ENCODE measurements at places on chromosomes 4 and X.

GRCh38 chrX:10725071-10725470 lies 104.7 kb upstream of the MID1 start:
- no peak for DNase-seq

- DNase-seq: no peak
Observed at GRCh38 chr4:6580353-6580752, 5.4 kb downstream of the MAN2B2 start.

- DNase-seq: peak; percentile 81
Observed at GRCh38 chr4:78775303-78776078, 659 bp upstream of the BMP2K start.

DNA sequence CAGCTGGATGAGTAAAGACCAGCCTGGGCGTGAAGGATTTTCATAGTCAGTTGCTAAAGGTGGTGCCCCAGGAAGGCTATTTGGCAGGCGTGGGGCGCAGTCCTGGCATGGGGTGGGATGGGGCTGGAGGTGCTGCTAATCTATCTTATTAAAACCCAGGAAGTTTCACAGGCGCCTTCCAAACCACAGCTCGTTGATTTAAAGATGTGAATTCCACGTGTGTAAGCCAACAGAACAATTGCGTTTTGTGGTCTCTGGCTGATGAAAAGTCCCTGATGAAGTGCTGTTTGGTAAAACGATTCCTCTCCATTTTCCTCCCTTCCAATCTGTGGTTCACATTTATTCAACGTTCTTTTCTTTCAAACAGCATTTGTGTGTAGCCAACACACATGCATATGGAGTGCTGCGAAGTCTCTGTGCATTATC lies 105.0 kb downstream of the TBL1X start:
- no peak for DNase-seq

GRCh38 chrX:87572901-87573300 lies 55.3 kb downstream of the KLHL4 start:
- DNase-seq: no peak

DNA sequence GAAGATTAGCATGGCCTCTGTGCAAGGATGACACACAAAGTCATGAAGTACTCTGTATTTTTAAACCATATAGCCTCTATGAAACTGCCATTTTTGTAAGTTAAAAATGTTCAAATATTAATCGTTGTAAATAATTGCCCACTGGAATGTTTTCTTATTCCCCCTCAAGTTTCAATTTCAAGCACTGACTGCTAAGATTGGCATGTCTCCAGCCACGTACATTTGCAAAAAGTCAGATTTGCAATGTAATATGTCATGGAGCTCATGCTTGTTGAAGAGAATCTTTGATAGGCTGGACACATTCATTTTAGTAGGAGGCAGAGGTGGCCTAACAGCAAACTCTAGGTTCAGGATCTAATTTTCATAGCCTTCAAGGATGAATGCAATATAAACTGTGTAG lies 124.7 kb downstream of the CBR4 start:
- DNase-seq: no peak

GRCh38 chr4:185307136-185307950 lies 88.4 kb downstream of the LRP2BP start:
- DNase-seq: no peak

DNA sequence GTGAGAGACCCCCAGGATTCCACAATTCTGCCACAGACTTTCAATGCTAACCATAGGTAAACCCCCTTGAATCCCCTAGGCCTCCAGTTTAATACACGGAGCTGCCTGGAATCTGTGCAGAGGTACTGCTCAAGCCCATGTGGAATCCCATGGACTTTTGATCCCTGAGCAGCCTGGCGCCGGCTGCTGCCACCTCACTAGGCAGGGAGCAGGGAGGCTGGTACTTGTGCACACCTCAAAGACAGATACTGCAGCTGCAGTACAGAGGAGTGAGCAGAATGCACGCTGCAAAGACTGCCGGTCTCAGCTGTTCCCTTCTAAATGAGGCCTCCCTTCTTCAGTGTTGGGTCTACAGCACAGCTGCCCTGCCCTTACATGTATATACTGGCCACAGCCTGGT lies 79.4 kb downstream of the RPS6KA6 start:
- DNase-seq: no peak

- no peak for DNase-seq
Observed at GRCh38 chr4:88831031-88831430, 133.4 kb upstream of the NAP1L5 start.

DNA sequence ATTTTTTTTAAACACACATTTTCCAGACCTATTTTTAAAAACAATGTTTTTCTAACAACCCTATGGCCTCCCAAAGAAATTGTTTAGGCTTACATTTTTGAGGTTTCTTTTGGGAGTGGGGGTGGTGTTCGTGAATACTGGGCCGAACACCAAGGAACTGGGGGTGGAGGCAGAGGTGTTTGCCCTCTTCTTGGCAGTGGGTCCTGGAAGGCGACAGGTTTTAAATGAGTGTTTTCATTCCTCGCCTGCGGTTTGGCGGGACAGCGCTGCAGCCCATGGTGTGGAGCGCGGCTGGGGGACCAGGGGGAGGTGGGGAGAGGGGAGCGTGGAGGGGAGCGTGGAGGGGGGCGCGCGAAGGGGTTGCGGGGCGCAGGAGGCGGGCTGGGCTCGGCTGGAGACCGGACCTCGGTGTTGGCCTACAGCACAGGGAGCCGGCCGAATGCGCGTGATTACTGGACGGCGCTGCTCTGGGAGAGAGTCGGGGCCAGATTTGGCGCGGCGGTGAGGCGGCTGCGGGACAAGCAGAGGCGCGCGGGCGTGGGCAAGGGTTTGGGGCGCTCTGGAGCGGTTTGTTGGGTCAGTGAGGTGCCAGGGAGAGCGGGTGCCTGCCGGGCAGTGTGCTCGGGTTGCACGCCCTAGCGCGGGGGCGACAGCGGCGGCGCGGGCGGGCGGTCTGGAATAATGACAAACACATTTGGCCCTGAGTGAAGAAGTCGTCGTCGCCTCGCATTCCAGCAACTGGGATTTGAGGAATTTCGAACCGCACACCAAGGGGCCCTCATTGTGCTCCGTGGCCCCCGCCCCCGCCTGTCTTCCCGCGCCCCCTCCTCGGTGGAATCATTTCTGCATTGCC lies 764 bp downstream of the PDGFRA start:
- no peak for DNase-seq

DNA sequence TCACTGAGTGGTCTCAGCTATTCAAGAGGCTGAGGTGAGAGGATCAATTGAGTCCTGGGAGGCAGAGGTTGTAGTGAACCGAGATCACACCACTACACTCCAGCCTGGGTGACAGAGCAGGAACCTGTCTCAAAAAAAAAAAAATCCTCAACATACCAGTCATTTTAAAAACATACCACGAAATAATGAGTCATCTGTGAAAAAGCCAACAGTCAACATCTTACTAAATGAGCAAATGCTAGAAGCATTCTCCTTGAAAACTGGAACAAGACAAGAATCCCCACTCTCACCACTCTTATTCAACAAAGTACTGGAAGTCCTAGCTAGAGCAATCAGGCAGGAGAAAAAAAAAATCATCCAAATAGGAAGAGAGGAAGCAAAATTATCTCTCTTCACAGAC lies 104.0 kb upstream of the ARHGEF9 start:
- DNase-seq: no peak

DNA sequence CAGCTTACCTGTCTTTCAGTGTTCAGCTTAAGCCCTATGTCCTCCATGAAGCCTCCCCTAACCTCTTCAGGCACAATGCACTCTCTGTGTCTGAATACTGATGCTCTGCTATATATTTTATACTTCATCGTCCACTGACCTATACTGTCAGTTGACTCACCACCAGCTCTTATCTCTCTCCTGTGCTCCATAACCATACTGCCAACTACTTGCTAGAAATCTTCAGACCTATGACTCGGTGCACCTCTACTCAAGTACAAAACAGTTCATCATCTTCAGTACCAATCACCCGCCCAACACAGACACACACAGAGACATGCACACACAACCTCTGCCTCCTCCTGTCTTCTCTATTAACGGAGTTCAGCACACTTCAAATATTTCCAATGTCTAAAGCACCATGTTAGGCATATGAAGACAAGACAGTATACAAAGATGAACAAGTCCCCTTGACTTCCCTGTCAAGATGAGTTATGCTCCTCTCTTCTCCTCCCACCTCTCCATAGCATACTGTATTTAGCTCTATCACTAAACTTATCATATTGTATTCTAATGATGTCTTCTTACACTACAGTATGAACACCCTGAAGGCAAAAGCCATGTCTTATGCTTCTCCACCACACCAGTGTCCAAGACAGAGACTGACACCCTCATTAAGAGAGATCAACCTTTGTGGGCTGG lies 42.5 kb downstream of the ARHGEF6 start:
- DNase-seq: no peak

DNA sequence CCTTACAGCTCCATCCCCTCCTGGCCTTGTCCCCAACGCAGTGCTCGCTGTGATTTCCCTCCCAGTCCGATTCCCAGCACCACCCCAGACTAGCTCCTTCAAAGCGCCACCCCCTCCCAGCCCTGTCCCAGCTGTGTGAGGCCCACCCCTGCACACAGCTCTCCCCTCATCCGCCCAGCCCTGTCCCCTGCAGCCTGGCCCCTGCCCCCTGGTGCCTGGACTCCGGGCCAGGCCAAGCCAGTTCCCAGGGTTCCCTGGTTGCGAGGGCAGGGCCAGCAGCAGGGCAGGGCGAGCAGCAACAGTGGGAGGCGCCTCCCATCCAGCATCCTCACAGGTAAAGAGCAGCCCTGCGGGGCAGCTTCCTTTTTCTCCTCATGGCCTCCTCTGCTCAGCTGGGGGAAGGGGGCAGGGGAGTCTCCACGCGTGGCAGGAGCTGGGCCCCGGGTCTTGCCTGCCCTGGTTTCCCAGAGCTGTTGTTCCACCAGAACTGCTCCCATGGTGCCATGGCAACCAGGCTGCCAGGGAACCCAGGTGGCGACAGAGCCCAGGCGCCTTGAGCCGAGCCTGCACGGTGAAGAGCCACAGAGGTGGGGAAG lies 24.8 kb downstream of the IQSEC2 start:
- no peak for DNase-seq

DNA sequence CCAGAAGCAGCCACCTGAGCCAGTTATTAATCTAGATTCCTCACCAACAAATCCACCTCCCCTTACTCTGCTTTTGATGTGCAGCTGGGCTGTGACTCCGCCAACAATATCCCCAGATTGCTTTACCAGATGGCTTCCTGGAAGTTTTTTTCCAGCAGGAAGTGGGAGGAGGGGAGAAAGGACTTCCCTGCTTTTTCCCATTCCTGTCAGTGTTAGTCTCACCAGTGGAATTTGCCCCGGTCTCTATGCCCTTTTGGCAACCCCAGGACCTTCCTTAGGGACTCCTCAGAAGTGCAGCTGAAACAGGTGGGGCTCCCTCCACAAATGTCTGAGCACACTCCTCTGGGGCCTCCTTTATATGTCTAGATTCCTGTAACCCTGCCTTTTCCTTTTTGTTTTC lies 465.2 kb upstream of the IGFBP7 start:
- no peak for DNase-seq

- no peak for DNase-seq
Observed at GRCh38 chr4:62144431-62144830, 944.3 kb downstream of the ADGRL3 start.

- no peak for DNase-seq
Observed at GRCh38 chr4:99165978-99166377, 21.9 kb upstream of the ADH4 start.

GRCh38 chrX:86148024-86148511 lies at the start of gene DACH2:
TSS of gene DACH2 (plus strand) at chrX:86148451.
- no peak for DNase-seq

- no peak for DNase-seq
Observed at GRCh38 chr4:16684097-16684496, 214.3 kb downstream of the LDB2 start.

GRCh38 chrX:19852014-19853005 lies 35.1 kb downstream of the SH3KBP1 start:
- no peak for DNase-seq

DNA sequence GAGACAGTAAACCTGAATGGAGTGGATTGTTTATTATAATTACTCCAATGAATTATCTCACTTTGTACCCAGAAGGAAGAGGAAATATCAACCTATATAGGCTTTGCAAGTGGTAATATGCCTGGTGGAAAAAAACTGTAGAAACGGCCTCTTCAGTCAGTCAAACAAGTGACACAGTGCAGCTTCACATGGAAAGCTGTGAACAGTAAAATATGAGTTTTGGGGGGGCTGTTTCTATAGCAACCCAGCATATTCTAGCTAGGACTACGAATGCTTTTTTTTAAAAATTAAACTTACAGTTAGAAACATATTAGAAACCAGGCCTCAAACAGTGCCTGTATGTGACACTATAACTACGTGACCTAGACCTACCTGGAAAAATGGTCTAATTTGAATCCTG lies 150.1 kb downstream of the PPP1R2C start:
- no peak for DNase-seq

GRCh38 chr4:171928336-171928735 lies 115.1 kb downstream of the GALNTL6 start:
- DNase-seq: no peak

DNA sequence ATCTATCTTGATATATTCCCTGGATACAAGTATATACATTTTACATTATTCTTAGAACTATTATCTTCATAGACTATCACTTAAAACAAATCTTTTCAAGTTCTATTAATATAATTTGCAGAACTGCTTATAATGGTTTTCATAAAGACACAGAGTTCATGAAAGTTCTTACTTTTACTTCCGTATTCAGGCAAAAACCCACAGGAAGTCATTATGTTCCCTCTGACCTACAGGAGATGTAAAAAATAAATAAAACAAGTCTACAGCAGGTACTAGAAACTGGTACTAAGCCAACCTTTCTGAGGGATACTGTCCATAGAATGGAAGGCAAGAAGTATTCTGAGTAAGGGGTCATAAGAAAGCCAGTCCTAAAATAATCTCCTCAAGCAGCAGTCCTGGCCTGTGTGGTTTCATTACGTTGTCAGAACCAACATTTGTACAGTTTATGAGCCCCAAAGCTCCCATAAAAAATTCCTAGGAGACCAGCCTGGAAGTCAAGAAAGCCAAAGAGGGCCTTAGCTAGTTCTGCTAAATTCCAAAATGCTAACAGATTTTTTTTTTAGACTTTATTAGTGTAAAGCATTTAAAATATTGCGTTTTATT lies 68.6 kb downstream of the CAMK2D start:
- no peak for DNase-seq

- DNase-seq: no peak
Observed at GRCh38 chrX:13536551-13536950, 32.9 kb upstream of the EGFL6 start.

GRCh38 chr4:180710628-180711337 lies 1532.4 kb upstream of the TENM3 start:
- no peak for DNase-seq

GRCh38 chr4:32172761-32173160 lies 1452.6 kb downstream of the PCDH7 start:
- DNase-seq: no peak

- DNase-seq: no peak
Observed at GRCh38 chr4:81604683-81605218, 133.0 kb upstream of the RASGEF1B start.

GRCh38 chrX:151754047-151754429 lies 19.5 kb downstream of the CNGA2 start:
- DNase-seq: no peak

Data from activated gamma-delta T cell treated with Interleukin-2 at 50 U/mL for 16 hours (primary cell).